ENCODE measurements at places on chromosomes 4 and X. TPM values are rescaled to one million over a fixed set of nuclear protein-coding genes. Genes with fewer than 3 reads are reported as not detected.
A peak's percentile ranks its signal among the peaks of the same experiment; 100 is the strongest.

DNA sequence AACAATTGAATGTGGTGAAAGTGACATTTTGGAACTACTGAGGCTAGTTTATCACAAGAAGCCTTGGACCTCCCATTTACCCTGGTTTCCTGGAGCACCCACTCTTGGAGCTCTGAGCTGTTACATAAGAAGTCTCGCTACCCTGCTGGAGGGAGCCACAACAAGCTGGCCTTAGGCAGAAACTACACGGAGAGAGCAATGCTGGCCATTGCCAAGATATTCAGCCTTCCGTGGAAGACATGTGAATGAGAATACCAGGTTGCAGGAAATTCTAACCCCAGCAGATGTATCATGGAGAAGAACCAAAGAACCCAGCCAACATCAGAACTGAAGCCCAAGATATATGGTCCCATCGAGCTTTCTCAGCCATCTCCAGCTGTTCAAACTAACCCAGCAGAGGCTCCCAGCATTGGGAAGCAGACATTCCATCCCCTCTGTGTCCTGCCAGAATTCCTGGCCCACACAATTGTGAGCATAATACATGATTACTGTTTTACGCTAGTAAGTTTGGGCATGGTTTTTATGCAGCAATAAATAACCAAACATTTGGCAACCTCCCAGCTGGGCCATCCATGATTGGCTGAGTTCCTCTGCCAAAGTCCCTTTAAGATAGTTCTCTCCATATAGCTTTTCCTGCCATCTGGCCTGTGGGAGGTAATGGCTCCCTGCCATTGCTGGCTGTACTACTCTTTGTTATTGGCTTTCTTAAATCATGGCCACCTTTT lies 17.9 kb upstream of the PDE5A start:
- no peak for DNase-seq

The CT45A1 gene
- not detected for polyA plus RNA-seq

- peak; percentile 98 for DNase-seq
These were observed 561 bp upstream of the ING2 start for GRCh38 chr4:183504064-183504929.

GRCh38 chr4:89352541-89352940 lies 44.9 kb upstream of the GPRIN3 start:
- no peak for DNase-seq

GRCh38 chrX:50798783-50799182 lies 15.2 kb downstream of the SHROOM4 start:
- DNase-seq, result peak; percentile 29

The CTAG1A gene
- polyA plus RNA-seq, result not detected

GRCh38 chr4:150683775-150684350 lies 101.9 kb downstream of the MAB21L2 start:
- DNase-seq, result no peak

- no peak for DNase-seq
These were observed 21.5 kb upstream of the SYTL5 start for GRCh38 chrX:37984880-37985279.

- DNase-seq, result no peak
These were observed 177.9 kb downstream of the TSPAN5 start for GRCh38 chr4:98480535-98480934.

DNA sequence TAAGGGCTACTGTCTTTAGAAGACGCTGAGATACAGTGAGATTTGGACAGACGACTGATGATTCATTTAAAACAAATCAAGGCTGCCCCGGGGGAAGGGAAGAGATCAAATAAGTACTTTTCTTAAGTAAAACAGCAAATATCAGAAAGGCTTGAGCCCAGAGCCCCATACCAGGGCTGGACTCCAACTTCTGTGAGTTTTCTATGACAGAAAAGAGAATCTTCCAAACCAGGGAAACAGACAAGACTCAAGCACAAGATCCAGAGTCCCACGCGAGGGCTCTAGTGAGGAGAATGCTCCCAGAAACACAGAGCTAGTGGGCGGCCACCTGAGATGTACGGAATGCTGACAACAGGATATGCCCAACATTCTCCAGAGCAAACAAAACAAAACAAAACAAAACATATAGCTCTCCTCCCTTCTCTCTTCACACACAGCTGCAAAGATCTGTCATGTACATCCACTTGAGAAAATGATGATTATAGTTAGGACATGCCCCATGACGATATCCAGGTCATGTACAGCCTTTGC lies 13.1 kb downstream of the ACSL1 start:
- DNase-seq, result no peak

- no peak for DNase-seq
These were observed 32.0 kb upstream of the FHL1 start for GRCh38 chrX:136115126-136115903.

DNA sequence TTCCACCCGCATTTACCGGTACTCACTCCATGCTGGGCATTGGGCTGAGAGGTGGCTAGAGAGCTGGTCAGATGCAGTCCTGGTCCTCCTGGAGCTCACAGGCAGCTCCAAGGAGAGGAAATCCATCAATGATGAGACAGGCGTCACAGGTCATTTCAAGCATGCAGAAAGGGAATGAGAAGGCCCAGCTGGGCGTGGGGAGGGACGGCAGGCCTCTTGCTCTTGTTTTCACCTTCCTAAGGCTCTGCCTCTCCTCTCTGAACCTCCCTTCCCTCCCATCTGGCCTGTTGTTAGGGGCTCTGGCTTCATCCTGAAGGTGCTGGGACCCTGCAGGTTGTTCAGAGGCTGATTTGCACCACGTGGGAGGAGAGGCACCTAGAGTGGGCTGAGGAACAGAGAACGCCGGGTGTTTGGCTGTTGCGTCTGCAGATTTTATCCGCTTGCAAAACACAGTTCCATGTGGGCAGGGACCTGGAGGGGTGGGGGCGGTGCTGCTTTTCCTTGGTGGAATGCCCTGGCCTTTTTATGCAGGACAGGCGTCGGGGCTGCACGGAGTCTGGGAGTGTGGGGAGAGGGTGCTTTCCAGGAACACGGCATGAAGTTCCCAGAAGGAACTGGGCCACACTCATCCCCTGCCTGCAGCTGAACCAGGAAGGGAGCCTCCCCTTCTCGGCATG lies 81.5 kb upstream of the PSAPL1 start:
- DNase-seq, result no peak

DNA sequence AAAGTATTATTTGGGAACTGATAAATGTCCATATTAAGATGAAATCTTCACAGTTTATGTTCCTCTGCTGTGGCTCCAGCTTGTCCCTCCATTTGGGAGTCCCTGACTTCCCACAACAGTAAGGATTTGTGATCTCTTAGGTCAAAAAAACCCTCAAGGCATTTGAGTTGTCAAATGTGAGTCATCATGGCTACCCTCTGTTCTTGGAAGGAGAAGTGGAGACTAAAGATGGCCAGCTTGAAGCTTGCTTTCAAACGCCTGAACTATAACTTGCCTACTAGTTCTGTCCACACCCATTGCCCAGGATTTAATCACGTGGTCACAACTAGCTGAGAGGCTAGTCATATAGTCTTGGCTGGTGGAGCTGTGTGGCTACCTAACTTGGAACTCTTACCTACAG lies 107.8 kb downstream of the CCNG2 start:
- no peak for DNase-seq

The MECP2 gene
- polyA plus RNA-seq, result 14.7 TPM

GRCh38 chrX:43953218-43953617 lies 20.0 kb downstream of the NDP start:
- DNase-seq, result no peak

- no peak for DNase-seq
These were observed 177.4 kb upstream of the SCML1 start for GRCh38 chrX:17559728-17560379.

The XAGE1A gene
- polyA plus RNA-seq, result not detected

The CT83 gene
- not detected for polyA plus RNA-seq

DNA sequence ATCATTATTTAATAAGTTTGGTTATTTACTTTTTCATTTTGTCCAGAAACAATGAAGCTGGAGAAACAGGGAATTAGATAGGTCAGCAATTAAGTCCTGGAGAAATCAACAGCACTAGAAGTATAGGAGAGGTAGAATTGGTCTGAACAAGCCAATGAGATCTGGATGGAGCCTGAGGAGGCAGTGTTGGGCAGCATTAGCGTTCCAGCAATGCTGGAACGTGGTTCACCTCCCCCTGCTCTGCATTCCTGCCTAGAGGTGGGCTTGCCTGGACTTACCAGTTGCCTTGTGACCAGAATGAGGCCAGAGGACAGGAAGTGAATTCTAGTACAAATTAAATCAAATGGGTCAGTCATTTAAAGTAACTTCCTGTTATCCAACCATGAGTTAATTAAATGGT lies 4.6 kb downstream of the RASSF6 start:
- DNase-seq, result no peak

DNA sequence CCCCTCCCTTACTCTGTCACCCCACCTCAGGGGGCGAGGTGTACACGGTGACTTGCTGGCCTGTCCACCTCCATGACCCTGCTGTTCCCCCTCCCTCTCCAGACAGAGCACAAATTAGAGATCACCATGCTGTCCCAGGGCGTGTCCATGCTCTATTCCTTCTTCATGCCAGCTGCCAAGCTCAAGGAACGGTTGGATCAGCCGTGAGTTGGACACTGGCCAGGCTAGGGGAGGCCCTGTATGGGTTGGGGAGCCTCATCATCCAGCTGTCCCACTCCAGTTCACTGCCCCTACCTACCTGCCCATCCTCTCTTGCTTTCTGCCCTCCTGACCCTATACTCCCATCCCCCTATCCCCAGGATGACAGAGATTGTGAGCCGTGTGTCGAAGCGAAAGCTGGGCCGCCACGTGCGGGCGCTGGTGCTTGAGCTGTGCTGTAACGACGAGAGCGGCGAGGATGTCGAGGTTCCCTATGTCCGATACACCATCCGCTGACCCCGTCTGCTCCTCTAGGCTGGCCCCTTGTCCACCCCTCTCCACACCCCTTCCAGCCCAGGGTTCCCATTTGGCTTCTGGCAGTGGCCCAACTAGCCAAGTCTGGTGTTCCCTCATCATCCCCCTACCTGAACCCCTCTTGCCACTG lies 3.9 kb upstream of the CDK16 start:
- DNase-seq, result no peak

GRCh38 chr4:107615809-107616208 lies 104.2 kb downstream of the PAPSS1 start:
- no peak for DNase-seq

The MGAT4D gene
- not detected for polyA plus RNA-seq

GRCh38 chr4:43765514-43765913 lies 683.1 kb downstream of the KCTD8 start:
- DNase-seq, result no peak

GRCh38 chr4:189809241-189809735 lies 131.4 kb upstream of the FRG1 start:
- no peak for DNase-seq

The NKX6-1 gene
- not detected for polyA plus RNA-seq

DNA sequence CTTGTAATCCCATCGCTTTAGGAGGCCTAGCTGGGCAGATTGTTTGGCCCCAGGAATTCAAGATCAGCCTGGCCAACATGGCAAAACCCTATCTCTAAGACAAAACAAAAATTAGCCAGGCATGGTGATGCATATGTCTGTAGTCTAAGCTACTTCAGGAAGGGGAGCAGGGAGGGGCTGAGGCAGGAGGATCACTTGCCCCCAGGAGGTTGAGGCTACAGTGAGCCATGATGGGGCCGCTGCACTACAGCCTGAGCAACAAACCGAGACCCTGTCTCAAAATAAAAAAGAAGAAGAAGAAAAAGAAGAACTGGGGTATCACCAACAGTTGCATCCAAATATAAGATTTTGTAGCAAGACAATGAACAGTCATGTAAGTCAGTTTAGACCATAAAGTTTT lies 47.3 kb upstream of the NFKB1 start:
- DNase-seq, result no peak

DNA sequence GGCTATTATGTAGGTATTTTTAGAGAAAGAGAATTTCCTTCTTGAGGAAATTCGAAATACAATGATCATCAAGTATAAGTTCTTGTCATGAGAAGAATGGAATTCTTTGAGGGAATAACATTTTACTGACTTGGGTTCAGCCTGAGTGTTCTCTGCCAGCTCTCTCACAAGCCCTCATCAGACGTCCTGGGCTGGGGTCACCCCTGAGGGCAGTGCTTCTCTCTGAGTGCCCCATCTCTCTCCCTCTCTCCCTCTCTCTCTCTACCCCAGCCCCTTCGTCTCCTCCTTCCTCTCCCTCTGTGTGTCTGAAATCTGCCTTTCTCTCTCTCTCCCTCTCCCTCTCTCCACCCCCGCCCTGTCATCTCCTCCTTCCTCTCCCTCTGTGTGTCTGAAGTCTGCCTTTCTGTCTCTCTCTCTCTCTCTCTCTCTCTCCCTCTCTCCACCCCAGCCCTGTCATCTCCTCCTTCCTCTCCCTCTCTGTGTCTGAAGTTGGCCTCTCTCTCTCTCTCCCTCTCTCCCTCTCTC lies 241.7 kb upstream of the PSAPL1 start:
- DNase-seq, result no peak

GRCh38 chr4:151158979-151159378 lies 59.6 kb downstream of the RPS3A start:
- no peak for DNase-seq

The P2RY10 gene
- 0.95 TPM for polyA plus RNA-seq

- DNase-seq, result no peak
These were observed 725 bp downstream of the SMC1A start for GRCh38 chrX:53421772-53422085.

The UGT2B17 gene
- polyA plus RNA-seq, result 121 TPM

The GPR34 gene
- 10.1 TPM for polyA plus RNA-seq

- no peak for DNase-seq
These were observed 69.1 kb upstream of the PUDP start for GRCh38 chrX:7216981-7217587.

The HERC5 gene
- 4.3 TPM for polyA plus RNA-seq

The FRMPD4 gene
- 0.04 TPM for polyA plus RNA-seq

The HSFX3 gene
- polyA plus RNA-seq, result not detected

The HTR2C gene
- not detected for polyA plus RNA-seq

The INTU gene
- polyA plus RNA-seq, result 1.6 TPM

The CSAG3 gene
- 0.12 TPM for polyA plus RNA-seq

- DNase-seq, result no peak
These were observed 210.7 kb downstream of the BMPR1B start for GRCh38 chr4:94968493-94968892.

DNA sequence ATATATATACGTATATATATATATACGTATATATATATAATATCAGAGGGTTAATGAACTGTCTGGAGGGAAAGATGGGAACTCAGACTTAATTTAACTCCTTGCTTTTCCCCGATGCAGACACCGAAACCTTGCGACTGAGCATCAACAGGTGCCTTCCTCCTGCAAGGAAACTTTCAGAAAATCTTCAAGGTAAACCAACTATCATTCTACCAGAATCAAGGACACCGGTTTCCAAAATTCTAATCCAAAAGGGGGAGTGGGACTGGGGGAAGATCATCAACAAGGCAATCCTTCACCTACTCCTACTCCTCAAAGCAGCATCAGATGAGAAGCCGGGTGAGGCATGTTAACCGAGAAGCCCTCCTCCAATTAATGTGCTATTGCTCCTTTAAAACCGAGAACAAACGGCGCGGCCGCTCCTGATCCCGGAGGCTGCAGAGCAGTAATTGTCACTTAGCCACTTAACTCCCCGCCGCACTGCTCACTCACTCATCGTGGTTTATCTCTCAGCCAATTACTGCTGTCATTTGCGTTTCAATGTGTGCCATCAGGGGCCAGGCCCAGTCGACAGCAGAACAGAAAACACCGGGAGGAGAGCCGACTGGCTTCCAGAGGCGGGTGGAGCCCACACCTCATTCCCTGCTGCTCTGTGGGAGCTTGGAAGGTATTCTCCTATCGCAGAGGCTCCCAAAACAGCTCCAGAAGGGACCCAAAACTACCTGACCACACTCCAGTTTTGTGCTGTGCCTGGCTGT lies 61.7 kb downstream of the MAML3 start:
- DNase-seq, result peak; percentile 71

GRCh38 chr4:82721819-82722423 lies 76.7 kb downstream of the SCD5 start:
- peak; percentile 57 for DNase-seq

- peak; percentile 57 for DNase-seq
These were observed 6.9 kb upstream of the HDAC6 start for GRCh38 chrX:48794911-48795515.
